ENCODE measurements at places on chromosomes 5 and 9.

- no peak for DNase-seq
Measured at GRCh38 chr5:115594128-115595047, 7.9 kb downstream of the TICAM2 start.

DNA sequence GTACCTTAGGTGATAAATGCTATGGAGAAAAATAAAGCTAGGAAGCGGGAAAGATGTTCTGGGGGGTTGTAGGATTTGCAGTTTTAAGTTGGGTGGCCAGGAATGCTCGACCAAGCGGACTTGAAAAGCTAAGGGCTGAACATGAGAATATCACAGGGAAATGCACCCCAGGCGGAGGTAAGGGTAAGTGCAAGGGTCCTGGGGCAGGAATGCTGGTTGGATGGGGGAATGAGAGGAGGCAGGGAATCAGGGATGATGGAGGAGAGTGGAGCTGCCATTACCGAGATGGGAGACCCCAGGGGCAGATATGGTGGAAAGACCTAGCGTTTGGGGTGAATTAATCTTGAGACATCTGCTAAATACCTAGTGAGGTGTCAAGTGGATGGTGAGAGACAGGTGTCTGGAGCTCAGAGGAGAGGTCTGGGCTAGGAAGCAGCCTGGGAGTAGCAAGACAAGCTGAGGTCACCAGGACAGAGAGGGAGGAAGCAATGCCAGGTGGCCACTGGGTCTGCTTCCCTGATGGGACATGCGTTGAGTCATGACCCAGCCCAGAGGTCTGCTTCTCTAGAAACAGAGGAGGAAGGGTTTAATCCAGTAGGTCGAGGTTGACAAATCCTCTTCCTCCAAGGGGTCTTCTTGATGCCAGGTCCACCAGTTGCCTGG, 77.7 kb upstream of the ASS1 start:
- DNase-seq: no peak

GRCh38 chr5:159518371-159518770, 188.1 kb upstream of the IL12B start:
- DNase-seq: no peak

DNA sequence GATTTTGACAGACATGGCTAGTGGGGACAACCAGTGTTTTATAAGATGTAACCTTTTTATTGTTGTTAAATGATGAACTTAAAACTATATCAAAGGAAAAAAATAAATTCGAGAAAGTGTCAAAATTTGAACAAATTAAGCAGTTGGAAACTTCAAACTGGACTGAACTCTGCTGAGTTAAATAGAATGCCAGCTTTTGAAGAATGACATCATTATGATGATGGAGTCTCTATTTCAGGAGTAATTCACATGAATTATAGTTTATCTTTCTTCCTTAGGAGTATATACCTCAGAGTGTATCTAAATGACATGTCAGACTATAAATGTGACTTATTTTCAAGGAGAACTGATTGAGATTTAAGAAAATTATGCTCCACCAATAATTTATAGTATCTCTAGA, 125.2 kb downstream of the CAMK4 start:
- no peak for DNase-seq

- no peak for DNase-seq
Measured at GRCh38 chr5:59264013-59264412, 629.5 kb downstream of the PDE4D start.

- DNase-seq: no peak
Measured at GRCh38 chr9:4923141-4923540, 61.9 kb upstream of the JAK2 start.

DNA sequence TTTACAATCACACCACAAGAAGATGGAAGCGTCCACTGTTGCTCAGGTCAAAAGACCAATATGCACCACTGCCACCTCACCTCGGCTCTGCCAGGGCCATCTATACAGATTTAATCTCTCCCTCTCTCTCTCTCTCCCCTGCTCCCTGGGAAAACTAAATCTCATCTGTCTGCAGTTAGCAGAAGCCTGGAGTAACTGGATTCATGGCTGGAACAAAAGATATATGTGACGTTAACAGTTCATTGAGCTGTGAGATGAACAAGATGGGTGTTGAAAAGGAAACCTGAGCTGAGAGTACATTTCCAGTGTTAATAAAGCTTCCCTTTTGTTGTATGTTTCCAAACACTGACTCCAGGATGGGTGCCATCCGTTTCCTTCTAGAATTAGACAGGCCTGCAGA, 369.7 kb downstream of the CDK5RAP2 start:
- no peak for DNase-seq

GRCh38 chr9:4339836-4340560, 40.1 kb upstream of the GLIS3 start:
- DNase-seq: no peak

DNA sequence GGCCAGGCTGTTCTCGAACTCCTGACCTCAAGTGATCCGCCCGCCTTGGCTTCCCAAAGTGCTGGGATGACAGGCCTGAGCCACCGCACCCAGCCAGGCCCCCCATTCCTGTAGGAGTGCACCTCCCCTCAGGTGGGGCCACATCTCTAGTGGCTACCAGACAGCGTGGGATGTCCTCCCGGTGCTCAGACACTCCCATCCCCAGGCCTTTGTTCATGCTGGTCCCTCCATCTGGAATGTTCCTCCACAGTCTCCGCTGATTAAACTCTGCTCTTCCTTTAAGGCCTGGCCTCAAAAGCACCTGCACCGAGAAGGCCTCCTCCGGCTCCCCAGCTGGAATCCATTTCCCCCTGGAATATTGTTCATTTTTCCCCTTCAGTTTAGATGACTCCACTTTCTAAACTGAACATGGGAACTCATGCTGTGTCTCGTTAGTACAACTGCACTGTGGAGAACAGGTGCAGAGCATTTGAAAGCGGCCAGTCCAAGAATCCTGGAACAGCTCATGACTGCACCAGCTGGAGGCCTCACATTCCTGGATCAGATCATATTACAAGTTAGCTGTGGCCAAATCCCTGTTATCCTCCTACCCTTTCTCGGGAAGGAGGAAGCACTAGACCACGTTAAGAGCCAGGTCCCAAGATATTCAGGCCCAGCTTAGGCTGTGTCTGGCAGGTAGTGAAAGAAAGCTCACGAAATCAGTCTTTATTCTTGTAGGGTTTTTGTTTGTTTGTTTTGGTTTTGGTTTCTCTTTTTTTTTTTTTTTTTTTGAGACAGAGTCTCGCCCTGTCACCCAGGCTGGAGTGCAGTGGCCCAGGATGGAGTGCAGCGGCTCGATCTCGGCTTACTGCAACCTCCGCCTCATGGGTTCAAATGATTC, 10.8 kb upstream of the PRRC2B start:
- no peak for DNase-seq

DNA sequence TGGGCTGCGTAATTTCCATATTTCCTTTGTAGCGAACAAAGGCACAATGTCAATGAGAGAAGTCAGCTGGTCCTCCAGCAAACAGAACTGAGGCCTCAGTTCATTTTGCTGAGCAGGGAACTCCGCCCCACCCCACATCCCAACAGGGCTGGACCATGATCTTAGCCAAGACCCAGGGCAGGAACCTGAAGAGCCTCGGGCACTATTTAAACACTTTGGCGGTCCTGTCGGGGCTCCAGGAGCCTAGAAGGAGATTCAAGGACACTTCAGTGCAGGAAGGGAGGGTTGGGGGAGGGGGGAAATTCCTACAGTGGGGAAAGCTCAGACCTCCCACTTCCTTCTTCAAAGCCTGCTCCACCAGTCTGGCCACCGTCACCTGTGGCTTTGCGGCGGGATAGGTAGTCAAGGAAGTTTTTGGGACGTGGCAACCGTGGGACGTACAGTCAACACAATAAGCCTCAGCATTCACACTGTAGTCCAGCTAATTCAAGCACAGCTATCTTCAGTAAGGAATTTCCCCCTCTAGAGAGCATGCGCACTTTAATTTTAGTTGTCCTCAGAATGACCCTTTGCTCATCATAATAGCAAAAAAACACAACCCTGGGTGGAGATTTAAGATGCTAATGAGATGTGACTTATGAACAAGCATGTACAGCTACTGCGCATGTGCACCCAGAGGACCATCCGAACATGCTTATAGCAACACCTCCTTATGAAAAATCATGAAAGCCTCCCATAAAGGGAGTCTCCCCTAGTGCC, 30.9 kb downstream of the S1PR3 start:
- no peak for DNase-seq

- DNase-seq: no peak
Measured at GRCh38 chr5:28286566-28286965, 1248.2 kb upstream of the CDH9 start.

DNA sequence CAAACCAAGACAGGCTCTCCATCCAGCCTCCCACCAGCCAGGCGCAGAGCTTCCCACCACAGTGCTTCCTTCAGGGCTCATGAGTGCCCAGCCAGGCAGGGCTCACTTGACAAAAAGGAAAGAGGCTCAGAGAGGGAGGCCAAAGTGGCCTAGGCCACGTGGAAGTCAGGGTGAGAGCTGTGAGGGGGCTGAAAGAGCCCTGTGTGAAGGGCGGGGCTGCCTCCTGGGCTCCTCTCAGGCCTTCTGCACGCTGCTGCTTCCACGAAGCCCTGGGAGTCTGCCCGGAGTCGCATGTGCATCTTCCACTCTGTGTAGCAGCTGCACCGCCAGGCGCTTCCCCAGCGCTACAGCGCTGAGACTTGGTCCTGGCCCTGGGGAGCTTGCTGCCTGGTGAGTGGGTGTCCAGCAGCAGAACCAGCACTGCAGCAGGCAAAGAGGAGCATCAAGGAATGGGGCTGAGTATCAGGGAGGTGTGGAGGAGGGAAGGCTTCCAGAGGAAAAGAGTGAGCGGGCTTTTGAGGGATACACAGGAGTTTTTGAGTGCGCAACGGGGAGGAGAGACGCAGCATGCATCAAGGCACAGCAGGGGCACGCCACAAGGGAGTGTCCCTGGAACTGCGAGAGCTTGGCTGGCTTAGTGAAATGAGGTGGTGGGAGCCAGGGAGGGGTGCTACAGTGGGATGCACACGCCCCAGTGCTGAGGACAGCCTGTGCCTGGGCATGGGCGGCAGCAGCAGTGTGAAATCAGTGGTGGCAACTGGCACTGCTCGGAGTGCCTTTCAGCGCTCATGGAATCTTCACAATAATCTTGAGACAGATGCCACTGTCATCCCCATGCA, 178.0 kb downstream of the GAPVD1 start:
- DNase-seq: no peak

- DNase-seq: no peak
Measured at GRCh38 chr5:56346044-56346710, 113.0 kb upstream of the ANKRD55 start.

GRCh38 chr5:123835421-123835820, 323.4 kb downstream of the CSNK1G3 start:
- DNase-seq: no peak

DNA sequence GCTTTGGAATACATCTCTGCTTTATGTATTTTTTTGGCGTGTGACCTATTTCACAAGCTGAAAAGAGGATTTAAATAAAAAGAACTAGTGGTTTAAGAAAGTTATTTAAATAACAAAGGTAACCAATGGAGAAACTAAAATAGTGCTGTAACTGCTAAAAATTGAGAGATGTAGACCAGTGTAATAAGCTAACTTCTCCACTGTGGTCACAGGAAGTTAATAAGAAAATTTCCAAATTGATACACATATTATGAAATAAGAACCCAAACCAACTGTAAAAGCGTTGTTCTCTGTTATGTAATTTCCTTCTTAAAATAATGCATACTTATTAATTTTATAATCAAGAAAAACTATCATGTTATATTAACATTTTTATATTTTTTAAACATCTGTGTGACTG, 29.1 kb upstream of the ZFAND5 start:
- DNase-seq: no peak

DNA sequence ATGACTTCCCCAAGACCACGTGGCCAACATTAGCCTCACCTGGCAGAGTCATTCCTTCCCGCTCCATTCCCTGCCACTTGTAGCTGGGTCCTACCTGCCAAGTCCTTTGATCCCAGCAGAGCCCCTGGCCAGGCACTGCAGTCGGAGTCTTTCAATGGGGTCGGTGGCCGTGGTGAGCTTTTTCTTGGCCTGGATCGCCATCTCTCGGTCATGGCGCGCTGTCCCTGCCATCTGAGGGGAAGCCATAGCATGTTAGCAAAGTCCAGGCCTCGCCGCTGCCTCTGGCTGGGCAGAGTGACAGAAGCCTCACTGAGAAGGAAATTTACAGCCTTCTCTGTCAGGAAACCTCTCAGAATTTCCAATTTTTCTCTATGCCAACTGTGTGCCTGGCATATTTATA, 17.5 kb downstream of the CAPSL start:
- no peak for DNase-seq

DNA sequence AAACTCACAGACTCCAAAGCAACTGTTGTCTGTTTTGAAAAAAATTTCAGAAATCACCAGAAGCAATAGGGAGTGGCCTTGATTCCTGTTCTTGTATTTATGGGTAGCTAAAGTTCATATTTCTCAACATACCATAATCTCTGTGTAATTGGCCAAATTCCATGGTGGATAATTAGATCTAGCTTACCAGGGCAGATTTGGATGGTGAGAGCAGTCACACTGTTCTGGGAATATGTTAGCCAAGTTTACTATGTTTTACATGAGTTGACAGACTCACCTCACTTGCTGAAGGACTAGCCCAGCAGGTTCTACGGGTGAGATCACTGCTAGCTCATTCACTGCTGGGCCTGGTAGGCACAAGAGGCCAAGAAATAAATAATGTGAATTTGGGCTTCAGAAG, 32.7 kb upstream of the CDKN2B start:
- DNase-seq: no peak

DNA sequence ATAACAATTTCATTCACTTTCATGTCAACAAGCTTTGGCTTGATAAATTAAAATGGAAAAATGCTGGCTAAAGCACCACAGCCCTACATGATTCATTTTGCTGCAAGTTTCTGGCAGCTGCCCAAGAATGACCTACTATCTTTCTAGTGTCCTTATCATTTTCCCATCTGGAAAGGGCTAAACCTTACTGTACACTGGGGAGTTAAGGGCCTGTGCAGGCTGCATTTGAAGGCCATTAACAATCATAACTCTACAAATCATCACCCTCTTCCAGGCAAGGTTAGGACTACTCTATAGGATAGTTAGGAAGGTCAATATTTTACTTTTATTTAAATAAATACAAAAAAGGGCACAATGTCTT, 579.7 kb upstream of the ZNF608 start:
- no peak for DNase-seq

DNA sequence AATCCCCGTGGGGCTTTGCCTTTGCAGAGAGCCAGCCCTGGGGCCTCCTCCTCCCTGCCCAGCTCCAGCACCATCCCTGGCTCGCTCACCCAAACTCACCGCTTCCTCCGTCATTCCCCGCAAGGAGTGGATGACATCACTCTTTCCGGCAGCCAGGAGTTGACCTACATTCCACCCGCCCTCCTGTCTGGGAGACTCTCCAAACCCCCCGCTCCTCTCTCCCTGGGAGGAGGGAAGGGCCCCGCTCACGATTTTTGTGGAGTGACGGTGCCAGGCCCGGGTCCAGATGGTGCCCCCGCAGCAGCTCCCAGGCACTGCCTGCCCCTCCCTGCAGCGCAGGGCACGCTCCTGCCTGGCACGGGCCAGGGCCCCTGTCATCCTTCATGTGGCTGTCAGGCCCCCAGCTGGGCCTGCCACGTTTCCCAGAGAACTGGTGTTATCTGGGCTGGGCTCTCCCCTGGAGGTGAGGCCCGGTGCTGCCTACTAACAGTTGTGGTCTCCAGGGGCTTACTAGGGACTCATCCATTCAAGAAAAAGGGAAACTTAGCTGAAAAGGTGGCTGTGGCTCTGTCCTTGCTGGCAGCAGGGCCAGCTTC, 52.3 kb downstream of the NTNG2 start:
- DNase-seq: no peak

- no peak for DNase-seq
Measured at GRCh38 chr5:177468685-177469628, 4.5 kb downstream of the DBN1 start.

GRCh38 chr9:136091582-136092352, 3.3 kb downstream of the NACC2 start:
- DNase-seq: no peak

- no peak for DNase-seq
Measured at GRCh38 chr5:7395432-7395946, 449 bp upstream of the ADCY2 start.

Data from CD4-positive, alpha-beta T cell treated with Interferon alpha-2 for 1 hour (primary cell).